ENCODE measurements at places on chromosomes 1 and 21.

DNA sequence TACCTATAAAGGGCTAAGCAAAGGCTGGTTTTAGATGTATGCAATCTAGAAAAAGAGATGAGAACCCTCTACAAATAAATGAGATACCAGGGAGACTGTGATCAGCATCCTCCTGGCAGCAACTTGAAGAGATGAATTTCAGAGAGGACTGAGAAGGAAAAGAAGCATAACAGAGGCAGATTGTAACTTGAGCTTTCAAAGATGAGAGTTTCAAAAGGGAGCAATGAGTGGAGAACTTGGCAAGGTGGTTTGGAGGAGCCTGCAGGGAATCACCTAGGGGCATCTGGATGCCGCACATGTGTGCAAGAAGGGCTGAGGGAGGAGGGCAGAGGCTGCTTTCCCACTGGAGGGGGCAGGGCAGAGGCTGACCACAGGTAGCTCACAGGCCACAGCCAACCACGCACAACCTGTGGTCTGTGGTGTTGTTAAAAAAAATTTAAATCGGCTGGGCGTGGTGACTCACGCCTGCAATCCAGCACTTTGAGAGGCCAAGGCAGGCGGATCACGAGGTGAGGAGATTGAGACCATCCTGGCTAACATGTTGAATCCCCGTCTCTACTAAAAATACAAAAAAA, 50.2 kb downstream of the PCNX2 start:
- no peak for DNase-seq

- no peak for DNase-seq
Measured at GRCh38 chr1:165912638-165913037, 85.2 kb downstream of the UCK2 start.

DNA sequence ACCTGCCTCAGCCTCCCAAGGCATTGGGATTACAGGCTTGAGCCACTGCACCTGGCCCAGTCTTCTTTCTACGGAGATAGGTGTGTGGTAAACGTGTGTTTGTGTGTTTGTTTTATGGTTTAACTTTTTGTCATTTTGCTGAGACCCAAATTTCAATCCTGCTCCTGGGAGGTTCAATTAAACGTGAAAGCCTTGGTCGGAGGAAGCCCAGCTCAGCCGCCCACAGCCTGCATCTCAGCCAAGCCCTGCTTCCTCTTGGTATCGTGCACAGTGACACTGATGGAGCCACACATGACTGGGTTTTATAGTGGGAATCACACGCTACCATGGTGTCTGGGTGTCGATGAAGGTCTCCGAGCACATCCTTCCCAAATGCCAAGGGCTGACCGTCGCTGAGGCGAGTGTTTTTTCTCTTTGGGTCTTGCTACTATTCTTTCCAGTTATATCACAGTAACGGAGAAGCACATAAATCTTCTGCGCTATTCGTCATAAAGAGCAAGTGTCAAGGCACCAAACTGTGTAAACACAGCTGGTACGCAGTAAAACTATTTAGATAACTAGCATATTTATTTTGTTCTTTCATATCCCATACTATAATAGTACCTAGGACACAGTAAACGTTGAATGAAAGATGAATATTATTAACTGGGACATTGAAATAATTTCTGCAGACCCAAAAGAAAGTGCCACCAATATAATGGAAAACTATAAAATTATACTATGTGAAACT, 39.3 kb downstream of the HLCS start:
- DNase-seq = no peak

DNA sequence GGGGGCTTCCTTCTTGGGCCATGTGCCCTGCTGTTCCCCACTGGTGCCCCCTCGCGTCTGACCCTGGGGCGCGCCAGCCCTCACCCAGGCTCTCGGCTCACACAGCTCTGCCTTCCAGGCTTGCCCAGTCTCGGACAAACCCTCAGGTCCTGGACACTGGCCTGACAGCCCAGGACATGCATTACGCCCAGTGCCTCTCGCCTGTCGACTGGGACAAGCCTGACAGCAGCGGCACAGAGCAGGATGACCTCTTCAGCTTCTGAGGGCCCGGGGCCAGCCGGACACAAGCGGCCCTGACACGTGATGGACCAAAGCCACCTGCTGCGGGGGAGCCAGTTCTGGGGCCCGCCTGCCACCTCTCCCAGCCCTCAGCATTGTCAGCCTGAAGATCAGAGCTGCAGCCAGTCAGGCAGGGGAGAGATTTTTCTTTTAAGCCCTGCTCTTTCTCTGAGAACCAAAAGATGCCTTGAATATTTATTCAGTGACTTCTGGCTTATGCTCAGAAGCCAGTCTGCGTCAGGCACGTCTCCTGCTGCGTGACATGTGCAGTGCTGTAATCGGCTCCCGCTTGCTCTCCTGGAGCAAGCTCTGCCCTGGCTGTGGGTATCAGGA, 23.4 kb downstream of the LDLRAP1 start:
- no peak for DNase-seq

DNA sequence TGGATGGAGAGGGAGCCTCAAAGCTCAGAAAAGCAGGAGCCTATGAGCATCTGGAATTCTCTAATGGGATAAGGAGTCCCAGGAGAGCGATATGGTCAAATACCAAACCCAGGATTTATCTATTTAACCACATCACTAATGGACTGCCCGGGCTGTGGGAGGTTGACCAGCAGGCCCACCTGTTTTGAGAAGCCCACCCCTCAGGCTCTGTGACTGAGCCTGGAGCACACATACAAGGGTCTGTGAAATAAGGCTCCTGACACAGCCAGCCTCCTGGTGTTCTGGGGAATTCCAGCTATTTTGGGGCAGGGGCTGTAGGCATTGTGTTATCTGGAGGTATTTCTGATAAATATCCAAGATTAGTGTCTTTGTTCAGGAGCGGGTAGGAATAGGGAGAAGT, 132.0 kb upstream of the C1orf21 start:
- no peak for DNase-seq

GRCh38 chr1:107762751-107763390, 202.1 kb downstream of the VAV3 start:
- no peak for DNase-seq

GRCh38 chr1:18166341-18166740, 58.7 kb downstream of the IGSF21 start:
- no peak for DNase-seq

DNA sequence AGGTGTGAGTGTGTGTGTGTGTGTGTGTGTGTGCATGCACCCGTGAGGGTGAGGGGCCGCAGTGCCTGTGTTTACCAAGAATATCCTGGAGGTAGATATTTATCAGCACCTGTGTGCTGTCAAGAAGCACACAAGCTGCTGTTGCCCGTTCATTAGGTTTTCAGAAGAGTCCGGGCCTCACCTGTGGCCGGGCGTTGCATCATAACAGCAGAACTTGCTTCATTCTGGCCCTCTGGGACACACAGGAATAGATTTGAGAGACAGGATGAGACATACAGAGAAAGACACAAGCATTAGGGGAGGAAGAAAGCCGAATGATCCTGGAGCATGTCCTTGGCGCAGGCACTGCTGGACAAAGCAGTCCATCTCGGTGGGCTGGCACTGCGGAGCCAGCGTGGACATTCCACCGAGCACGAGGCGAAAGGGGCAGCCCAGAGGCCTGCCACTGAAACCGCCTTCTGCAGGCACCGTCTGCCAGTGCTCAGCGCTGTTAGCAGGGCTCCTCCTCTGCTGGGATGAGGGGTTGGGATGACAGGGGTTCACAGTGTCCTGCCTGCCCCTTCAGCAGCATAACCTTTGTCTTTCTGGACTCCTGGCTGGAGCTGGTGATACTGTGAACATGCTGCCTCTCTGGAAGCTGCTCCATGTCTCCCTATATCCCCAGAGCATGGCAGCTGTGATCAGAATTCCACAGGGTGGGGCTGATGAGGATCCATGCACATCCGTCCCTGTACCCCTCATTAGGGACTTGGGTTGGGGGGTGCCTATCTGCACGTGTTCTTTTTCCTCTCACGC, 81.1 kb downstream of the PEX14 start:
- DNase-seq = no peak

- DNase-seq = no peak
Measured at GRCh38 chr1:62903522-62903921, 119.6 kb downstream of the ATG4C start.

GRCh38 chr1:178052650-178053461, 41.0 kb upstream of the RASAL2 start:
- DNase-seq = no peak

DNA sequence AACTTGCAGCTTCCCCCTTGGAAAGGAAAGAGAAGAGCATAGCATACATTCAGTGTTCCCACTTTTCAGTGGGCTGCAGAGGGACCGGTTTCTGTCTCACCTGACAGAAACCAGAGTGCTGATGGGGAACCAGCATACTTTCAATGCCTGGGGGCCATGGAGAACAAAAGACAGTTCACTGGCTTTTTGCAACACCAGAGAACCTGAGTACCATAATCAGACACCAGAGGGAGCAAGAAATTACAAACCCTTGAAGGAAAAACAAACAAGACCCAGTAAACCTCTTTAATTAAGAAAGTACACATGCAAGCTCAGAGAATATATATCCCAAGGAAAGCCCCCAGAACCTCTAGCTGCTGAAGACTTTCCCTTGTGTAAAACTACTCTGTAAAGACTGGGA, 51.1 kb downstream of the CSMD2 start:
- no peak for DNase-seq

DNA sequence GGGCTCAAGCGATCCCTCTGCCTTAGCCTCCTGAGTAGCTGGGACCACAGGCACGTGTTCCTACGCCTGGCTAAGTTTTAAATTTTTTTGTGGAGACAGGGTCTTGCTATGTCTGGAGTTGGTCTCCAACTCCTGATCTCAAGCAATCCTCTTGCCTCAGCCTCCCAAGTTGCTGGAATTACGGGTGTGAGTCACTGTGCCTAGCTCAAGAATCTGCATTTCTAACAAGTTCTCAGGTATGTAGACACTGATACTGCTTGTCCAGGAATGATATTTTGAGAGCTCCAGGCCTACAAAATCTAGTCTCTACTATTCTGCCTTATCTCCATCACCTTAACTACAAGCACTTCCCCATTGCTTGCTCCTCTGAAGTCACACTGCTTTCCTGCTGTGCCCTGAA, 22.3 kb downstream of the ANGPTL7 start:
- DNase-seq = no peak

DNA sequence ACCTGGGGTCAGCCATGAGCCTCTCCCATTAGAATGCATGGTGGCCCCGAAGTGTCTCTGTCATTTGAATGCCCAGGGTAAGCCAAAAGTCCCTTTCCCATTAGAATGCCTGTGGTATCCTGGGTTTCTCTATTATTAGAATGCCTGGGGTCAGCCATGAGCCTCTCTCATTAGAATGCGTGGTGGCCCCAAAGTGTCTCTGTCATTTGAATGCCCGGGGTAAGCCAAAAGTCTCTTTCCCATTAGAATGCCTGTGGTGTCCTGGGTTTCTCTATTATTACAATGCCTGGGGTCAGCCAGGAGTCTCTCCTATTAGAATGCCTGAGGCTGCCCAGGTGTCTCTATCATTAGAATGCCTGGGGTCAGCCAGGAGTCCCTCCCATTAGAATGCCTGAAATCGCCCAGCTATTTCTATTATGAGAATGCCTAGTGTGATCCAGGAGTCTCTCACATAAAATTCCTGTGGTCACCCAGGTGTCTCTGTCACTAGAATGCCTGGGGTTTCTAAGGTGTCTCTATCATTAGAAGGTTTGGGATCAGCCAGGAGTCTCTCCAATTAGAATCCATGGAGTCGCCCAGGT, 65.5 kb downstream of the RNF187 start:
- no peak for DNase-seq

Measured in stimulated activated CD4-positive, alpha-beta T cell treated with anti-CD3 and anti-CD28 coated beads, TNF-alpha, amount 100 ng/mL, for 1 hour (primary cell).